ENCODE measurements at places on chromosomes 12 and 14.

GRCh38 chr12:95997911-95998510, 1.9 kb upstream of the HAL start:
- no peak for DNase-seq

DNA sequence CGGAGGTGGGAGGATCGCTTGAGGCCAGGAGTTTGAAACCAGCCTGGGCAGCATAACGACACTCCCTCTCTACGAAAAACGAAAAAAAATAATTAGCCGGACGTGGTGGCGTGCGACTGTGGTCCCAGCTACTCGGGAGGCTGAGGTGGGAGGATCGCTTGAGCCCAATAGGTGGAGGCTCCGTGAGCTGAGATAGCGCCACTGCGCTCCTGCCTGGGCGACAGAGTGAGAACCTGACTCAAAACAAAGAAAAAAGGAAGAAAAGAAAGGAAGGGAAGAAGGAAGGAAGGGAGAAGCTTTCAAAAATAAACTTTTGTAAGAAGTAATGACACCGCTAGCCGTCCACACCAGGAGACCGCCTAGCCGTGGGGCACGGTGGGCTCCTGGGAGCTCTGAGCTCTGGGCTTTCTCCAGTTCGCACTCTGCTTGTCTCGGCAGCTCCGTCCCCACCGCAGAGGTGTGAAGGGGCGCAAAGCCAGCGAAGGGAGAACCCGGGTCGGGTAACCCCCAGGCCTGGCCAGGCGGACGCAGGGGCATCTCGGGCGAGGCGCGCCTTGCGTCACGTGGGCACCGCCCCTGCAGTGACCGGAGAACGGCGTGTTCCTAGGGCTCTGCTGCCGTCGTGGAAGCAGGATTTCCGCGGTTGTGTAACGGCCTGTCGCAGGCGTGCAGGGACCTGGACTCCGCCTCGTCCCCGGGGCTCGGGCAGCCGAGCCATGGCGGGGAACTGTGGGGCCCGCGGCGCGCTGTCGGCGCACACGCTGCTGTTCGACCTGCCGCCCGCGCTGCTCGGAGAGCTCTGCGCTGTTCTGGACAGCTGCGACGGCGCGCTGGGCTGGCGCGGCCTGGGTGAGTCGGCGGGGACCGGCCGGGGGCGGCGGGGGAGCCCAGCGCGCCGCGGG, at the start of gene IRAK3:
Gene IRAK3 (plus strand): TSS at position 631 of the 902 bp plus-strand sequence. CDS start 86 bp downstream, at position 717.
- peak; percentile 43 for DNase-seq

GRCh38 chr14:97866195-97866594, 1069.0 kb downstream of the VRK1 start:
- no peak for DNase-seq

DNA sequence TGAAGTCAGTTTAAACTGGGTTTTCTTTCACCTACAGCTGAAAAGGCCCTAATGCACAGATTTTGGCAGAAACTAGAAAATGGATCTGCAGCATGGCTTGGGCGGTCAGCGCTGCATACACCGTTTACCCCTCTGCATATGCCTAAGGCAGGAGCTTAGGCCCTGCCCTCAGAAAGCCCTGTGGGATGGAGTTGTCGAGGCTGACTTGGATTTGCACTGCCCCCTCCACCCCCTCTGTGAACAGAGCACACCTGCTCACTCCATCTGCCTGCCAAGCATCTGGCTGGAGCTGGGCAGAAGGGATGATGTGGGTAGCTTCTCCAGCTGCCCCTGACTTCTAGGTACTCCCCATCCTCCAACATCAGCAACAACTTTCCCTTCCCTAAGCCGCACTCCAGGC, 41.9 kb downstream of the TTC7B start:
- no peak for DNase-seq

GRCh38 chr12:110853836-110854235, 7.0 kb downstream of the CCDC63 start:
- DNase-seq = no peak

DNA sequence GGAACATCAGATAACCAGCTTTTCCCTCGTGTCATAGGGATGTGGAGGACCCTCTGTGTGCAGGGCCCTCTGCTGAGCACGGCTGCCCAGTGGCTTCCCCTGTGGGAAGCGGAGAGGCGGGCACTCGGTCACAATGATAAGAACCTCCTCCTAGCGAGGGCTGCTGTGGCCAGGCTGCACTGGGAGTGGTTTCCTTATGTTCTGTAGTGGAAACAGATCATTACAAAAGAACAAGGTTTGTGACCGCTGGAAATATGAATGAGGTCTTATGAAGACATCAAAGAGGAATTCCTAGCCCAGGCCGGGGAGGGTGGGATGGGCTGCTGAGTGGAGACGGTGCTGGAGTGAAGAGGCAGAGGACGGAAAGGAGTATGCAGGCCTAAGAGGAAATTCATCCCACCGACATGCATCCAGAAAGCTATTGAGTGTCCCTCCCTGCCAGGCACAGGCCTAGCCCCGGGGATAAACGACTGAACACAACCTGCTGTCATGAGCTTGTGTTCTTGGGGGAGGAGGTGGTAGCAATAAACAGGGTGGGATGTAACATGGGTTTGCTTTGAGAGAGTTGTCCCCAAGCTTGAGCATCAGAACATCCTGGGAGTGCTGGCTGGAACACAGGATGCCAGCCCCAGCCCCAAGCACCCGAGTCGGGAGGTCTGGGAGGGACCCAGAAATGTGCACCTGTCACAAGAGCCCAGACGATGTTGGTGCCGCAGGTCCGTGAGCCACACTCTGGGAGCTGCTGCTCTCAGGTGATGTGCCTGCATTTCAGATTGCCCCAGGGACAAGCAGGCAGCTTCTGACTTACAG, 37.5 kb downstream of the FZD10 start:
- DNase-seq = no peak

DNA sequence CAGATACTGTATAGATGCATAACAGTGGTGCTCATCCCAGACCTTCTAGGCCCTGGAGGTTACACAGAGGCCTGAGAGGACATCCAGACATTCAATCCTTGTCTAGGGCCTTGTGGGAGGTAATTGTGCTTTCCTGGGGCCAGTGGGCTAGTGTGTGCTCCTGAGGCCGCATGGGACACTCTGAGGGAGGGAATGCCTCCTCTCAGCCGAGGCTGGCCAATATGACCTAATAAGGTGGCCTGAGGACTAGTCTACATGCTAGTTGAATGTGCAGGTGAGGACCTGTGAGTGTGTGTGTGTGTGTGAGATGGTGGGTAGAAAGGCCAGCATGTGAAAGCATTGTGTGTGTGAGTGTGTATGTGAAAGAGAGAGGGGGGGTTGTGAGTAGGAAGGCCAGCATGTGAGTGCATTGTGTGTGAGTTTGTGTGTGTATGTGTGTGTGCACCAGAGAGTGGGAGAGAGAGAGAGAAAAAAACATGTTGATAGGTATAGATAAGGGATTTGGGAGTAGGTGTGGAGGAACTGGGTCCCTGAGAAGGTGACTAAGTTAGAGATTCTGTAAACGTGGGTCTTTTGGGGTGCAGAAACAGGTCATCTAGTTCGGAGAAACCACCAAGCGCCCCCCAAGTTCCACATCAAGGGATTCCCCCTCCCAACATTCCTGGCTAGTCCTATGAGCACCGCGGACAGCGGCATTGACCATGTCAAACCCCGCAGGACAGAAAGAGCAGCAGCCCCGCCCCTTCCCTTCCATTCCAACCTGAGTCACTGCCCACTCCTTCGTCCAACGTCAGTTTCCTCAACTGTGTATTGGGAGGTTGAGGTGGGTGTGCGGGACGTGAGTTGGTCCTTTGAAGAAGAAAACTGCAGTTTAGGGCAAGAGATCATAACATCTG, 9.7 kb upstream of the KRT81 start:
- DNase-seq = no peak

DNA sequence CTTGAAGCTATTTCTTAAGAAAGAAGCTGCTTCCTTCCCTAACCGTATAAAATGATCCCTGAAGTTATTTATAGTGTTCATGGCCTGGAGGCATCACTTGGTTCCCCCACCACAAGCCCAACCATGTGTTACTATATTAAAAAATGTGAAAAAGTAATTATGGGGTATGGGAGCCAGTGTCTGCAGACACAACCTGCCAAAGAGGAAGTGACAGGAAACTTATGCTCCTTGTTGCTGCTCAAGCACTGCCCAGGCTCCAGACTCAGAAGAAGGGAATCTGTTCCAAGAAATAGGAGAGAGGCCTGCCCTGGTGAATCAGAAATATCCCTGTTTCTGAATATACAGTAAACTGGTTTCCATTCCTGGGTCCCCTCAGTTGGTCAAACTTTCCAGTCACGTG, 217.2 kb upstream of the BMP4 start:
- no peak for DNase-seq

- no peak for DNase-seq
Measured at GRCh38 chr14:57578801-57579200, 85.1 kb upstream of the CCDC198 start.

GRCh38 chr14:92417759-92418158, 94.8 kb downstream of the SLC24A4 start:
- no peak for DNase-seq

DNA sequence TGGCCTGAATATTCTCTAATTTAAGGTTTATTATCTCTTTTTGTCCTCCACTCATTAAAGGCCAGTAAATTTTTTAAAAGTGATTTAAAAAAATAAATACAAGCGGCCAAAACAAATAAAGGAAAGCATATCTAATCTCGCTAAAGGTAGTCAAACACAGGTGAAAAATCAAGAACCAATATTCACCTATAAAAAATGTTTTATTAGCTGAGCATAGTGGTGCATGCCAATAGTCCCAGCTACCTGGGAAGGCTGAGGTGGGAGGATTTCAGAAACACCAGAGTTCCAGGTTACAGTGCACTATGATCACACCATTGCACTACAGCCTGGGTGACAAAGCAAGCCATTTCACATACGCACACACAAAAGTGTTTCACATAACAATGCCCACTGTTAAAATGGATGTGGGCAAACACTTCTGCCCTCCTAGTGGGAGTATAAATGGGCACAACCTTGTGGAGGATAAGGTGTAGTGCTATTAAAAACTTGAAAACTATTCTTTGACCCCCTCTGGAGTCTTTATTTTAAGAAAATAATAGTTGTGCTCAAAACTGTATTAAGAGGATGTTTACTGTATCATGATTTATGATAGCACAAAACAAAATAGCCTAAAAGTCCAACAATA, 32.7 kb upstream of the NAP1L1 start:
- DNase-seq = no peak

- DNase-seq = no peak
Measured at GRCh38 chr12:13947276-13947946, 34.0 kb downstream of the GRIN2B start.

GRCh38 chr12:14689996-14690395, 6.4 kb downstream of the GUCY2C start:
- no peak for DNase-seq

GRCh38 chr14:22549324-22549962, 39.6 kb downstream of the DAD1 start:
- peak; percentile 46 for DNase-seq

- no peak for DNase-seq
Measured at GRCh38 chr14:89012282-89013097, 188.0 kb downstream of the TTC8 start.

DNA sequence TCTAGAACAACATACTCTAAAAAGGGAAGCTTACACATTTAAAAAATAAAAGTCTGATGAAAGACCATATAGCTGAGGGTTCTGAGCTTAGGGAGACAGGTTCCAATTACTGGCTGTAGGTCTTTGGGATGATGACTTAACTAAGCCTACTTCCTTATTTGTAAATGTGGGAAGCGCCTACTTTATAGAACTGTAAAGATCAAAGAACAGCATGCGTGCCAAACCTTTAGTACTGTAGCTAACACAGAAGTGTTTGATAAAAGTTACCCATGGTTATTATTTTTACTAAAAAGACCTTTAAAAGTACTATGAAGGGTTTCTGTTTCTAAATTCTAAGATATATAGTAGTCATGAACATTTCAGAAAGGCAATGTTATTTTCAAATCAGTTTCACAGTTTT, 35.7 kb downstream of the STK38L start:
- DNase-seq = no peak

- DNase-seq = no peak
Measured at GRCh38 chr14:66022526-66022925, 463.6 kb upstream of the CCDC196 start.

DNA sequence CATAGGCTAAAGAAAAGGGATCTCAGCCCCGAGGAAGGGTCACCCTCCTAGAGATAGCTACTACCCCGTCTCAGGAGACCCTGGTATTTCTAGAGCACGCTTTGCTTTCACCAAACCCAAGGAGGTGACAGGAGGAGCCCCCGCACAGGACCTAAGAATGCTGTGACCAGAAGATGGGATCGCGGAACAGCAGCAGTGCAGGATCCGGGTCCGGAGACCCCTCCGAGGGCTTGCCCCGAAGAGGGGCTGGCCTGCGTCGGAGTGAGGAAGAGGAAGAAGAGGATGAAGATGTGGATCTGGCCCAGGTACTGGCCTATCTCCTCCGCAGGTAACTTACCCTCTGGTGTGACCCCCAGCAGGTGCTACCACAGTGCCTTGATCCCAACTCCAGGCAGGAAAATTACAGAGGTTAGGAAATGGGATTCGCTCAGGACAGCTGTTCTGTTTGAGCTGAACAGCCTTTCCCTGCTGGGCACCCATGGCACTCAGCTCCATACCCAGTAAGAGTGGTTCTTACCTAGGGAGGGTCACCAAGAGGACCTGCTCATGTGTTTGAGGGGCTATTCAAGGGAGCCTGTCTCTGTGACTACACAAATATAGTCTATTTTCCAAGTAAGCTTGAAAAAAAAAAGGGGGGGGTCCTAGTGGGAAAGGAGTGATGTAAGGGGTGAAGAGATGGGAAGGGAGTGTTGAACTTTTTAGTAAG, 826 bp upstream of the NRL start:
- no peak for DNase-seq

- DNase-seq = no peak
Measured at GRCh38 chr14:24260026-24260779, 2.8 kb downstream of the TGM1 start.

GRCh38 chr12:101678081-101678480, 19.4 kb upstream of the CHPT1 start:
- DNase-seq = no peak

DNA sequence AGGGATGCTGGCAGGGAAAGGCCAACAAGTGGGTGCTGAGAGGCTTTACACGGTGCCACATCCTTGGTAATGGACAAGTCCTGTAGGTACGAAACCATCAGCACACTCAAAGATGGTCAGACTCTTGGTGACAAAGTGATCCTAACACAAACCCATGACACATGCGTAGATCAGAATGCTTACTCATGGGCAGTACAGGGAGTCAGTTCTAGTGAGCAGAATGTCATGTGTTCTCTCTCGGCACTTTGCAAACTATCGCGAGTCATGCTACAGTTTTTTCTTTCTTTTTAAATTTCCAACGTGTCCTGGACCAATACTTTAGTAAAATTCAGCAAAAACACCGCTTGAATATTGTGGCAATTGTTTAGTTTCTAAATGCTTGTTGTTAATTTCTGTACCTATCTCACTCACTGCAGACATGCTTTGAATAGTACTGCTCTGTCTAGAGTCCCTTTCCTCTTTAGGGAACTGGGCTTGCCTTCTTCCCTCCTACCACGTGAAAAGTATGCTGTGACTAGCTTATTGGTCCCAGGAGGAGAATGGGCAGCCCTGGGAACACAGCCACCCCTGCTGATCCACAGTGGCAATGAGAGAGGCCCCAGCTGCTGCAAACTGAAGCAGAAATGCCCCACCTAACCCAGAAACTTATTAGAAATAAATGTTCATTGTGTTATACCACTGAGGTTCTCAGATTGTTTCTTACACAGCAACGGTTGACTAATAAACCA, 62.4 kb downstream of the UBR7 start:
- no peak for DNase-seq

GRCh38 chr14:96016501-96017160, 22.5 kb upstream of the C14orf132 start:
- DNase-seq = no peak

- DNase-seq = no peak
Measured at GRCh38 chr14:65813760-65814384, 401.3 kb downstream of the FUT8 start.
